ENCODE measurements at places on chromosomes 1 and 21.

DNA sequence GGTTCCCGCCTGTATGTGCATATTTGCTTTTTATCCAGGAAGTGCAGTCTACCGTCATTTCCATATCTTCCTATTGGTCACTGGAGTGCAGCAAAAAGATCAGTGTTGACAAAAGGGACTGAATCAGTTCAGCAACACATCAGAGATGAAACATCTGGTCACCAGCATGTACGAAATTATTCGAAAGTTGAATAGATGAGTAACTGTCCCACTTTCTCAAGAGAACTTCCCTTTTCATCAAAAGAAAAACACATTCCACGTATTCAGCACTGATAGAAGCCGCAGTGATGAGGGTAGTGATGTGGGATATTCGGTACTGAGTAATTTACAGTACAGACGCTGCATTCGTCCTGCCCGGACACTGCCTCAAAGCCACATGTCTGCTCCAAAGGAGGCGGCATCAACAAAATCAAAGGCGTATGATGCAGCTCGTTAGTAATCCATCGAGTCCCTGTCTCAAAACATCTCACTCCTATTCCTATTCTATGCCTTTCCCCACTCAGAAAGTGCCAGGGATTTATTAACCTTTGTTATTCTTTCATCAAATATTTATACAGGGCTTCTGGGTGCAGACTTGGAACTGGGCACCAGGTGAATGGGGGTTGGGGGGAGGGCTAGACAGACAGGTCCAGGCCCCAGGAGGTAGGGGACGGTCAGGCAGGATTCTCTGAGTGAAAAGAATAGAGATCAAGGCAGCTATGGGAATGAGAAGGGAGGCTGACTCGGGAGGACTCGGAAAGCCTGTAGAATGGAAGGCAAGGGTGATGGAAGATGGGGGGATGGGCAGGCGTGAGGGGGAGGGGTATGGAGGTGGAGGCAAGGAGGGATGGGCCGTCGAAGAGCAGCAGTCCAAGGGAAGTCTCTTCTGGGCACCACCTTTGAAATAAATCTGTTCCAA is 79.5 kb upstream of the SLC45A1 start:
- no peak for DNase-seq

DNA sequence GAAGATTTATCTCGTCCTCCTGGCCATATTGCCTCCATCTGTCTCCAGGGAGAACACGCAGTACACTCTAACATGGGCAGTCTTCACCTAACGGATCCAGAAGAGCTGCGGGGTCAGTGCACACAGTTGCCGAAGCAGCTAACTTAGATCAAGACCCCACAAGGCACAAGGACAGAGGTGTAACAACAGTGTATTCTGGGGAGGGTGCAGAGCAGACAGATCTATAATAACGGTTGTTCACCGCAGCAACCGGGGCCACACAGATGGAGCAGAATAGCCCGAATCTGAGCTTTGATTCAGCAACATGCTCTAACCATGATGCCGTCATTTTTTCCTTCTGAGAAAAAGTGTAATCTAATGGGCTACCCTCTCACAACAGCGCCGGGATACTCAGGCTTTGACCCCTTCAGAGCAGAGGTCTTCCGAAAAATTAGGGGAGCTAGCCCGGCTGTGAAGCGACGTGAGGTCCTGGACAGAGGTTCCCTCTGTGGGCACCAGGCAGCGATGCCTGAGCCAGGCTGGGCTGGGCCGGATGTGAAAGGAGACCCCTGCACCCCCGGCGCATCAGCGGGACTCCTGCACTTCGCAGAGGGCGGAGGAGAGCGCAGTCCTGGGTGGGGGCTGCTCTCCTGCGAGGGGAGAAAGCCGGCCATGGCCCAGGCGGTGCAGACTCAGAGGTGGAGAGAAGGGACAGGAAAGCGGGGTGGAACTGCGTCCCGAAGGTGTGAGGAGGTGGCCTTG is 57.5 kb downstream of the BCL9 start:
- DNase-seq: no peak

GRCh38 chr1:60637651-60638050 is 444.7 kb upstream of the NFIA start:
- no peak for DNase-seq

DNA sequence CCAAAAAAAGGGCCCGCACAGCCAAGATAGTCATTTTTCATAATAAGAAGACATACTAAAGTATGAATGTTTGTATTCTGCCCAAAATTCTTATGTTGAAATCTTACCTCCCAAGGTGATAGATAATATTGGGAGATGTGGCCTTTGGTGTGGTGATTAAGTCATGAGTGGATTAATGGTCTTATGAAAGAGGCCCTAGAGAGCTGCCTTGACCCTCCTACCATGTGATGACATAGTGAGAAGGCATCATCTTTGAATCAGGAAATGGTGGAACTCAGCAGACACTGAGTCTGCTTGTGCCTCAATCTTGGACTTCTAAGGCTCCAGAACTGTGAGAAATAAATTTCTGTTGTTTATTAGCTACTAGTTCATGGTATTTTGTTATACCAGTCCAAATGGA is 11.8 kb upstream of the RNPC3 start:
- DNase-seq: no peak

GRCh38 chr21:26195708-26196107 is 25.1 kb upstream of the APP start:
- no peak for DNase-seq

GRCh38 chr1:242224461-242224860 is 225.6 kb upstream of the MAP1LC3C start:
- DNase-seq: no peak

All from omental fat pad (tissue), 4 donors.